ENCODE measurements at places on chromosomes 2 and 18.

DNA sequence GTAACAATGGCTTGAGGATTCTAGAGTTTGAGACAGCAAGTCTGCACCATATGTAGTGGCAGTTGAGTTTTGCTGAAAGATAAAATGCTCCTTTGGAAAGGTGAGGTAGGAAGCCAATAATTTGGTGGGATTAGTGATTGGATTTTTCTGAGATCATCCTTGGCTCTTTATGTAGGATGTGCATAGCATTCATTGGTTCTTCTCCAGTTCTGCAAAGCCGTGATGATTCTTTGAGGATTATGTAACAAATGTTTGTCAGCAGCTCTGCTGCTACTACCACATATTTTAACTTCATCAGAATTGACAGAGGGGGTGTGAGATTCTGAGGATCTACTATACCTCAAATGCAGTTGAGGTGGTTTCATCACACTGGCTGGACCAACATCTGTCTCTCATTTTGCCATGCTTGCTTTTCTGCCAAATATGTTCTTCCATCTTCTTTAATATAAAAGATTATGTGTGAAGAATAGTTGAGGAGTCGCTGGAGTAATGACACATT is 188.9 kb upstream of the RASGRP3 start:
- no peak for DNase-seq

DNA sequence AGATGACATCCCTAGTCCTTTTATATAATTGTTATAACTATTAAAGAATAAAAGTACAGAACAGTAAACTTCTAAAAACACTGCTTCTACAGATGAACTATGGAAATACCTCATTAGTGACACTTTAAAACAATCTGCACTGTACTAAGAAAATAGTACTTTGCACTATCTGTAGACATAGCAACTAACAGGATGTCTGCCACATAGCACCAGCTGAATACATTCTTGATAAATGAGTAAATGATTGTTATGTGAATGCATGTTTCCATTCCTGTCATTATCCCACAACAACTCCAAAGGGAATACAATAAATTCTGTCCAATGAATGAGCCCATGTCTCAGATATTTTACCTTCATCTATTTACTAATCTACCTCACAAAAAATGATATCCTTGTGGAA is 115.3 kb upstream of the SLC35G4 start:
- no peak for DNase-seq

GRCh38 chr2:98543214-98543613 is 65.1 kb downstream of the COA5 start:
- no peak for DNase-seq

DNA sequence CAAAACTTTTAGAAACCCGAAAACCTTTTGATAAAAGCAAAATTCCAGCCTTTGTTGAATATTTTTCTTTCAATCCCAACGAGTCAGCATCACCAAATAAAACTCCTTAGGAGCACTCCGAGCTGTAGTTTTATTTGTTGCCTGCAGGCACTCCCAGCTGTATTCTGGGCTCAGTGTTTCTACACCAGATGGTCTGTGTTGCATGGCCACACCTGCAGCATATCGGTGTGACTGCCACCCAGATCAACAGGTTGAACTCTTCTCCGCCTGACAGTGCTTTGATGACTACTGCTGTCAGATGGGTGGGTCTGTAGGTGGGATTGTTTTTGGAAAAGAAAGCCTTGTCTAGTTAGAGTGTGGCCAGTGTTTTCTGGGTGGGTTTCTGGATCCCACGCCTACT is 32.7 kb downstream of the APCDD1 start:
- DNase-seq = no peak

DNA sequence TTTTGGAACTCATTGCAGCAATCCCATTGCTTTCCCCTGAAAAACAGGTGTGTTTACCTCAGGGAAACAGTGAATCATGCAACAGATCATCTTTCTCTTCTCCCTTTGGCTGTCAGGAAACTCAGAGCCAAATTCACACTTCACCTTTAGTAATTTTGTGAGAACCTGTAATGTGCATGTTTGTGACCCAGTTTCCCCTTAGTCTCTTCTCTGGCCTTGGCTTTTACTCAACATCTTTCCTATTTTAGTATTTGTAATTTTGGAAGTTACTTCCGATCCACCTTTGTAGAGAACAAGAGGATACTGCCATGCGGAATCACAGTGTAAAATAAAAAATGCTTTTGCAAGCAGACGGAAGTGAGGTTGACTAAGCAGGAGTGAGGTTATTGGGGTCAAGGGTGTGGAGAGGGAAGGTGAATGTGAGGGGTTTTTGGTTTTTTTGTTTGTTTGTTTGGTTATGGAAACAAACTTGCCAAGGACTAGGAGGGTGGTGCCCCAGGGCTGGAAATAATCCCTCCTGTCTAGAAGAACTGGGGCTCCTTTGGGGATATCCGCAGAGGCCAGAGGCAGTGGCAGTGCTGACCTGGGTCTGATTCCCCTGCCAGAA is 14.0 kb downstream of the ASPRV1 start:
- DNase-seq = no peak

Data from GM12892 (cell line).